Activated CD8-positive, alpha-beta memory T cell treated with anti-CD3 and anti-CD28 coated beads for 1 hour (primary cell): ENCODE measurements at places on chromosomes 12 and 14.

- no peak for DNase-seq
These were observed 868.8 kb upstream of the TMEM132C start for GRCh38 chr12:127398016-127398710.

DNA sequence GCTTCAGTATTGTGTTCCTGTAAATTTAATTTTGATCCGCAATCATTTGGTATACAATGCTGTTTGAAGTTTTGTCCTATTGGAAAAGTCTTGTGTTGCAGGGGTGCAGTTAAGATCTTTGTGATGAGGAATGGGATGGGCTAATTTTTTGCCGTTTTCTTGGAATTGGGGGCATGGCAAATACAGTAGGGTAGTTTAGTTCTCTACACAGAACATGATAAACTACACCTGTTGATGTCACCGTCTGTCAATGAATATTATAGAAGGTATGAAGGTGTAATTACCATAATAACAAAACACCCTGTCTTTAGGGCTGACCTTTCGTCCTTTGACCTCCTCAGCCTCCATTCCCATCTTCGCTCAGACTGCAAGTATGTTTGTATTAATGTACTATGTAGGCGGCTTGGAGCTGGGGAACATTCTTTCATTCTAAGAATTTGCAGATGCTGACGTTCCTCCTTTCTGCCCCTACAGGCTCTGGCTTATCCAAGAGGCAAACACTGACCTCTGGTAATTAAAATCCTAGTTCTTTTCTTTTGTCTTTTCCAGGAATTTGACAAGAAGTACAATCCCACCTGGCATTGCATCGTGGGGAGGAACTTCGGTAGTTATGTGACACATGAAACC, 1.7 kb downstream of the DYNLL1 start:
- no peak for DNase-seq

GRCh38 chr12:91241756-91242155, 59.1 kb upstream of the DCN start:
- DNase-seq, result no peak

DNA sequence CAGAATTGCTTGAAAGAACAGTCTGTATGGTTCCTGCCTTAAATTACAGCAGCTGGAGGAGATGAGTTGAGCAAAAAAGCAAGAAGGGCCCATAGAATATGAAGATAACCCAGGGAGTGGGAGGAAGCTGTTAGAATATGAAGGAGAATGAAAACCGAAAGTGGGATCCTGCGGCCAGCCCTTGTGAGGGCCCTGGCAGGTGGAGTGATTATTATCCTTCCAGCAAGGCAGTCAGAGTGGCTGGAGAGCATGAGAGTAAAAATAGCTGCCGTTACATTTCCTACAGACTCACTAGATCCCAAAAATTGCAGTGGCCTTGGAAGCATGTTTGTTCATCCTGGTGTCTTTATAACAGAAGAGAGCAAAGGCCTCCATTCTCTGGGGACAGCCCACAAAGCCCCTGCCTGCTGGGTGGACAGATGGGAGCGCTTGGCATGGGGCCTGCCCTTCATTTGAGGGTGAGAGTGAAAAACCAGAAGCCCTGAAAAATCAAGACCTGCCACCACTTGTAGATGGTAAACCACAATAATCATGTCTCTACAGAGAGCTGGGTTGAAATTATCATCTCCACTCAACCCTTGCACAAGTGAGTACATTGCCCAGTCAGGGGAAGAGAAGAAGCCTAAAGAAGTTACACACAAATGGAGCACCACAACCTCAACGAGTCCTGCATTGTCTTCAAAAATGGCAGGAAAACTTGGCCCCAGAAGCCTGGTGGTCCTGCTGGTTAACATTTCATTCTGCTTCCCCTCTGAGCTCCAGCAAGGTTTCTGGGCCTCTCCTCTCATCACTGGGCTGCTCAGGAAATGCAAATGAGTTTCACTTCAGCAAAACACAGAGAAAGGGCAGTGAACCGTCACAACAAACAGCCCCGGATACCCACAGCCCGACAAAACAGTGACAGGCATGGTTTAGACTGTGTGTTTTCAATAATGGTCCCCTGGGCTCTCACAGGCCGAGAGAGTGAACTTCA, 20.5 kb downstream of the ZDHHC22 start:
- DNase-seq, result no peak

- DNase-seq, result no peak
These were observed 14.2 kb downstream of the HMGA2 start for GRCh38 chr12:65838330-65838976.

DNA sequence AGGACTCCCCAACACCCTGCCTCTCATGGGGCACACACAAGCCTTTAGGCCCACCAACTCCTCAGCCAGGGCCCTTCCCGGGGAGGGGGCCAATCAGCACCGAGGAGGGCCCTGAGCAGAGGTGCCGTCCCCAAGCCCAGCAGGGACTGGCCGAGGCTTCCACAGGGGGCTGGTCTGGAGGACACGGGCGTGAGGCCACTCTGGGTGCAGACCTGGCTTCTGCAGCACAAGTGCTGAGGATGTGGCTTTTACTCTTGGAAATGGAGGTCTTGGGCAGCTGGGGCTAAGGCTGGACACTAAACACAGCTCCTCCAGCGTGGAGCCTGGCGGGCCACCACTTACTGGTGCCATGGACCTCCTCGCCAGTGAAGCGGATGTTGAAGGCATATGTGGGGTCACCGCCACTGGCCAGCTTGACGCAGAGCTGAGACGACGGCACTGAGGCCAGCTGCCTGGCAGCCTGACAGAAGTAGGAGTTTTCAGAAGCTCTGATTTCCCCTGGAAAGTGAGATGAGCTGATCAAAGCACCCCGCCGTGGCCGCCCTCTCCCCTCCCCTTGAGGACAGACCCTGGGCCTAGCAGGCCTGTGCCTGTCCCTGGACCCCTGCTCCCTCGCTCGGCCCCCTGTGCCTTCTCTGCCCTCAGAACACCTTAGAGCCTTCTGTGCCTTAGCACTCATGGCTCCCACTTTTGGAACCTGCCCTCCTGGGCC, 44.0 kb downstream of the TRAFD1 start:
- no peak for DNase-seq

- no peak for DNase-seq
These were observed 50.9 kb downstream of the FBXO33 start for GRCh38 chr14:39381366-39381765.

- no peak for DNase-seq
These were observed 205.7 kb upstream of the GZMB start for GRCh38 chr14:24839617-24840203.

GRCh38 chr14:101603096-101603495, 41.8 kb downstream of the DIO3 start:
- no peak for DNase-seq

- no peak for DNase-seq
These were observed 106.4 kb downstream of the PCNX1 start for GRCh38 chr14:71013551-71014192.

GRCh38 chr12:46477541-46477940, 105.0 kb upstream of the SLC38A2 start:
- DNase-seq, result no peak

DNA sequence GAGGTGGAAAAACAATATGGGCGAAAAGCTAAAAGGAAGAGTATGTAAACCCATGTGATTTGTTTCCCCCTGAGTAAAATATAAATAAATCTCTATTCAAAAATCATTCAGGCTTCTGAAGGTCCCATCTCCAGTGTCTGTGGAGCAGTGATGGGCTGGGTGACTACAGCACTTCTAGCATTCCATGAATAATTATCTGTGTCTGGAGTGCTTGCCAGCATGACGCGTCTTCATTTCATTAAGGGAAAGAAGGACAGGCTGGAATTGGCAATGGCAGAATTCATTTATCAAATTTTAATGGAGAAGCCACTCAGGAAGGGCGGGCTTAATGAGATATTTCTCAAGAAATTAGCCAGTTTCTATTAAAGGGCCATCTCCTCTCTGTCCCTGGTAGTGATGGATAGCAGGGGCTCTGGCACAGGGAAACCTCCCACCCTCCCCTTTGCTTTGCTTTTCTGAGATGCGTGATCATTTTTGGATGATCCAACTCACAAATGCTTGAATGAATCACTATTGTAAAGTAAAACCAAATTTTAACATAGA, 916.3 kb upstream of the SEL1L start:
- no peak for DNase-seq

GRCh38 chr12:1171657-1172408, 180.8 kb downstream of the ERC1 start:
- DNase-seq, result no peak

GRCh38 chr14:58563978-58564377, 73.8 kb upstream of the DACT1 start:
- no peak for DNase-seq

- no peak for DNase-seq
These were observed 7.0 kb upstream of the BDKRB1 start for GRCh38 chr14:96249029-96249428.

- DNase-seq, result no peak
These were observed 333.8 kb downstream of the KCNH5 start for GRCh38 chr14:62711351-62712023.
